ENCODE measurements at places on chromosomes 6 and 20.
A peak's percentile ranks its signal among the peaks of the same experiment; 100 is the strongest.

DNA sequence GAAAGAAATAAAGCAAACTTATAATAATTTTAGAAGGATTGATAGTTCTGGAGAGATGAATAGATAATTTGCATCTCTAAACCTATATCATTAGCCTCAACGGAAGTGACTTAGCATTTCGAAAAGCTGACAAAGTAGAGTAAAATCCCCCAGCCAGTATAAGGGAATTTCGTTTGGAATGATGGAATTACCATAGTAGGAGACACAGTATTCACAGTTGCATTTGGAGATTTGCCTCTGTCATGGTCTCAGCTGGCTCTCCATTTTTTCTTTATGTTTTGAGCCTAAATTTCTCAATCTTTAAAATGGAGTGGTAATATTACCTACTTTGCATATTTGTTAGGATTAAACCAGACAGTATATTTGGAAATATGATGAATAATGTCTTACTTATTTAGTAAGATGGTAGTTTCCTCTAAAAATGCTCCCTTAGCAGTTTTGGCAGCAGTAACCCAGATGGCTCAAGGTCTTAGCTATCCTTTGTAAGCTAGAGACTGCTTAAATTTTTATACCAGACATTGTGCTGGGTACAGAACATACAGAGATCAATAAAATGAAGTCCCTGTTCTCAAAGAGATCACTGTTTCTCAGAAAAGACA is 58.2 kb downstream of the SMAP1 start:
- DNase-seq: no peak

- DNase-seq: no peak
These were observed 87.6 kb downstream of the ZDHHC14 start for GRCh38 chr6:157468574-157468973.

GRCh38 chr6:122710908-122711635 is 68.4 kb upstream of the FABP7 start:
- DNase-seq: no peak

GRCh38 chr20:18287546-18287914 is 797 bp upstream of the ZNF133 start:
- no peak for DNase-seq

- DNase-seq: no peak
These were observed 3.0 kb upstream of the TGM2 start for GRCh38 chr20:38167851-38168760.

DNA sequence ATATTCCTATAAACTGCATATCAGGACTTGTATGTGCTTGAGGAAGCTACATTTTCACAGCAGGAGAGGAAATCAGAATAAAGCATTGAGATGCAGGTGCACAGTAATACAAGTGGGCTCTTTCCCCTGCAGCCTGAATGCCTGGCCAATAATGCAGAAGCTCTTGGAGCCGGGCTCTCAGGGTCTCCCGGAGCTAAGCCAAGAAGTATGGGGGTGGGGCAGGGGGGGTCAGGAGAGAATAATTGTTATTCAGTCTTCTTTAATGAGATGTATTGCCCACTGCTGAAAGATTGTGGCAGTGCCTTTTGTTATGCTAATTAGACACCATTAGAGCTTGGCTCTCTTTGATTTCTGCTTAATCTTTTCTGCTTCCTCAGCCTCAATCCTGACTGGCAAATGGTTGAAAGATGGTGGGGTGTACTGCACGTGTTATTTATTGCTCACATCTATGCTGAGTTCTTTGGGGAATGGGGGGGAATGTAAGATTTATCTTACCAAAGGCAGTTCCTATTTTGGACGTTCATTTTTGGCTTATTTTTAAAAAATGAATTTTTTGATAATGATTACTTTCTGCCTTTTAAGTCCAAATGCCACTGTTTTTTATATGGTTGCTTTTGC is 407.6 kb upstream of the SOX4 start:
- DNase-seq: no peak

GRCh38 chr6:141212296-141212695 is 920.4 kb upstream of the GJE1 start:
- DNase-seq: no peak

- peak; percentile 73 for DNase-seq
These were observed 11.5 kb downstream of the NFKBIL1 start for GRCh38 chr6:31558631-31559500.

GRCh38 chr6:155964544-155964943 is 508.9 kb upstream of the NOX3 start:
- DNase-seq: no peak

GRCh38 chr6:7691021-7691420 is 34.9 kb upstream of the BMP6 start:
- no peak for DNase-seq

DNA sequence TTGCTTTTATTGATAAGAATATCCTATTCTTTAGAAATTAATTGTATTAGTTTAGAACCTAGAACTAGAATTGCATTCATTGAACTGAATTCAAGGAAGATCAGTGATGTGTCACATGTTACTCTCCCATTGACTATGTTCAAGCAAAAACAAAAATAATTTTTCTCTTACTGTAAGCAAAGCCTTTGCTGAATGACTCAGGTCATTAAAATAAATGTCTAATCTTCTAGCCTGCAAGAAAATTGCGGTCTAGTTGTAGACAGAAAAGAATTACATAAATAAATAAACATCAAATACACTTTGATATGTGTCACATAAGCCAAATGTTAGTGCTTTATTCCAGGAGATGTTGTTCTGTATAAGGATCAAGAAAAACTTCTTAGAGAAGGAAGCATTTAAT is 387.9 kb downstream of the ADGRB3 start:
- no peak for DNase-seq

DNA sequence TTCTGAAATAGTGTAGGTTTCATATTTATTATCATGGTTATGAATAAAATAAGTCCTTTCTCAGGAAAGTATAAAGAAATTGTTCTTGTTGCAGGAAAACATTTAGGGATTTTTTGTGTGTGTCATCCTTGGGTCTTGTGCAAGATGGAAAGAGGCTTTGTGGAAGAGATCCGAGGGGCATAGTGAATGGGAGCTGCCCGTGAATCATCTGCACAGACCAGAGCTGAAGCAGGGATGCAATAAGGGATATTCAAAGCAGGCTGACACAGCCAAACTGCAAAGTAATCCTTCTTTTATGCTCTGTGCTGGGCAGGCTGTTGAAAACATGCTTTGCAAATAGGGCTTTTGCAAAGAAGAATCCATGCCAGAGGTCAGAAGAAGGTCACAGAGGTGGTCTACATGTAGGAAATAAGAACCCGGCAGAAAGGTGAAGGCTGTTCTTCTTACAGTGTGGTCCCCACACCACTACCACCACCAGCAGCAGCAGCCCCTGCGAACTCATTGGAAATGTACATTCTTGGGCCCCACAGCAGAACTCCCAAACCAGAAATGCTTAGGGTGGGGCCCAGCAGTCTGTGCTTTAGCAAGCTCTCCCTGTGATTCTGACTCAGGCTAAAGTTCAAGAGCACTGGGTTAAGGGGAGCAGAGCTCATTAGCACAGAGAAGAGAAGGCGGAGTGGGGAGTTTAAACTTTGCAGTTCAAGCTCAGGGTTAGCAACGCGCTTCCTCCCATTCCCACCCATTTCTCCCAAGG is 237.6 kb downstream of the QKI start:
- DNase-seq: no peak

DNA sequence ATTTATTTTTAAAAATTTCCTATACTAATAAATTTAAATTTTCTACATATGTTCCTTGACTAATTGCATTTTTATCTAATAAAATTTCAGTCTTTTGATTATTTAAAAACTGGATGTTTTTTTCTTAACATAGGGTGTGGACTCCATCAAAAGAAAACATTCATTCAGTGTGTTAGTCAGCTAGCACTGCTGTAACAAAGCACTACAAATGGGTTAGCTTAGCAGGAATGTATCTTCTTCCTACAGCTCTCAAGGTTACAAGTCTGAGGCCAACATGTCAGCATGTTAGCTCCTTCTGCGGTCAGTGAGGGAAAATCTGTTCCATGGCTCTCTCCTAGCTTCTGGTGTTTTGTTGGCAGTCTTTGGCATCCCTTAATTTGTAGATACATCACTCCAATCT is 32.5 kb downstream of the FRK start:
- no peak for DNase-seq

GRCh38 chr6:144931172-144932035 is 646.3 kb downstream of the UTRN start:
- no peak for DNase-seq

DNA sequence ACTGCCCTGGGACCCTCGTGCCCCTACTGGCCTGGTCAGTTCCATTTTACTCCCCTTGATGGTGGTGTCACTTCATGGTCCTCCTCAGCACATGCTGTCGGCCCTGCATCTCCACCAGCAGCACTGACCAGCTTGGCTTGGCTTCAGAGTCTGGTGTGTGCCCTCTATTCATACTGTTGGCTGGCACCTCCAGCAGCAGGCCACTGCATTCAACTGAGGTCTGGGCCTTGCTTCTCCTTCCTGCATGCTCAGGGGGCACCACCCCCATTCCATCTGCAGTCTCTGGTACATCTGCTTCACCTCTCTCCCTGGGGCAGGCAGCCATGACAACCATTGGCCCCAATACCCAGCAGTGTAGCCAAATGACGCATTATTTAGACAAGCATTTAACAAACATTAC is 155.9 kb downstream of the SLC24A3 start:
- DNase-seq: no peak

DNA sequence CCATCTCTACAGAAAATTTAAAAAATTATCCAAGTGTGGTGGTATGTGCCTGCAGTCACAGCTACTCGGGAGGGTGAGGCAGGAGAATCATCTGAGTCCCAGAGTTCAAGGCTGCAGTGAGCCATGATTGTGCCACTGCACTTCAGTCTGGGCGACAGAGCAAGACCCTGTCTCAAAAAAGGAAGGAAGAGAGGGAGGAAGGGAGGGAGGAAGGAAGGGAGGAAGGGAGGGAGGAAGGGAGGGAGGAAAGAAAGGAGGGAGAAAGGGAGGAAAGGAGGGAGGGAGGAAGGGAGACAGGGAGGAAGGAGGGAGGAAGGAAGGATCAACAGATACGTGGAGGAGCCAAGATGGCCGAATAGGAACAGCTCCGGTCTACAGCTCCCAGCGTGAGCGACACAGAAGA is 90.1 kb downstream of the ZNF217 start:
- no peak for DNase-seq

DNA sequence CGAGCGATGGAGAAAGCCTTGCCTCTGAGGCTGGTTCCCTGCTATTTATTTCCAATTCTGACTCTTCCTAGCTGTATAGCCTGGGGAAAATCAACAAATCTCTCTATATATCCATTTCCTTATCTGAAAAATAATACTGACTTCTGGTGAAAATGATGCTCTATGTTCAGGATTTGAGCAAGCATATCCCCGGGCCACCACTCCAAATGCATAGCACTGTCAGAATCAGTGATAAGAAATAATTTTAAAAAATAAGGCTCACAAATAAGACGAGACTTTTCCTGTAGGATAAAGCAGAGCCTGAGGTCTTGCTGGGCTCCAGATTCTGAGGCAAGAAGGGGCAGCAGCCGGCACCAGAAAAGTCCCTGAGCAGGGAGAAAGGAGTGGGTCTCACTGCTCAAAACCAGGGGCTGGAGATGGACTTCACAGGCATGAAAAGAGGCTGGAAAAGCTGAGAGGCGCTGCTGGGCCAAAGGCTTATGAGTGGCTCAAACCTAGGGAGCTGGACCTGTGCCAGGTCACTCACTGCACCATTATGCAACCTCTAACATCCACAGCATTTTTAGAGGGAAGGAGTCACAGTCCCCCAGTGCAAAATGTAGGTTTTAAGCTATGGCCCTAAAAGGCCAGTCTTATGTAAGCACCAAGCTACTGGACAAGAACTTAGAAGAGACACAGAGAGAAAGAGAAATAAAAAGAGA is 48.1 kb upstream of the SLC17A4 start:
- no peak for DNase-seq

- DNase-seq: no peak
These were observed 170.8 kb upstream of the PHACTR1 start for GRCh38 chr6:12545619-12546409.

DNA sequence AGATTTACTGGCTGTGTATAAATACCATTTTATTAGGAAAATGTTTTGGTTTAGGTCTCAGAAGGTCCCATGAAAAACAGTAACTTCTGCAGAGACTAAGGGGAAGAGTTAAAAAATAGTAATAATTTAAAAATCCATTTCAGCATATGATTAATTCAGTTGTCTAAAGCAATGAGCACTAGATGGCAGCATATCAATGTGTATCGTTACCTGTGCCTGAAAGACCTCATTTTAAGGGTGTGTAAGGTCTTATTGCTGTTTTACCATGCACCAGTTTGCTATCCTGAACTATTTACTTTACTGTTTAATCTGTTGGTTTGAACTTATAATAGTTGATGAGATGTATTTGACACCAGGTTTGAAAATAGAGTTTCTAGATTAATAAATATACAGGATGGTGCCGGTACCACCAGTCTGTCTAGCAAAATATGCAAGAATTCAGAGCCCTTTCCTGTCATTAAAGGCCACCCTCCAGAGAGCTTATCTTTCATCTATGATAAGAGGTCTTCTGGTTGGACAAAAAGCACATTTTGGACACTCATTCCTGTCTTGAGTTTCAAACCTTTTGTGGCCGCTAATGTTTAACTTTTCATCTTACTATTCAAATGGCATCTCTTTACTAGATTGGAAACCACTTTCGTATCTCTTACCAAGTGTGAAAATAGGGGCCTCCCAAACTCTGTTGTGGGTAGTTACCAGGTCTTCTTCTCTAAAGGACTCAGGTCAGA is 8.9 kb upstream of the AHI1 start:
- peak; percentile 42 for DNase-seq

- peak; percentile 15 for DNase-seq
These were observed 15.5 kb upstream of the MROH8 start for GRCh38 chr20:37194621-37195417.

DNA sequence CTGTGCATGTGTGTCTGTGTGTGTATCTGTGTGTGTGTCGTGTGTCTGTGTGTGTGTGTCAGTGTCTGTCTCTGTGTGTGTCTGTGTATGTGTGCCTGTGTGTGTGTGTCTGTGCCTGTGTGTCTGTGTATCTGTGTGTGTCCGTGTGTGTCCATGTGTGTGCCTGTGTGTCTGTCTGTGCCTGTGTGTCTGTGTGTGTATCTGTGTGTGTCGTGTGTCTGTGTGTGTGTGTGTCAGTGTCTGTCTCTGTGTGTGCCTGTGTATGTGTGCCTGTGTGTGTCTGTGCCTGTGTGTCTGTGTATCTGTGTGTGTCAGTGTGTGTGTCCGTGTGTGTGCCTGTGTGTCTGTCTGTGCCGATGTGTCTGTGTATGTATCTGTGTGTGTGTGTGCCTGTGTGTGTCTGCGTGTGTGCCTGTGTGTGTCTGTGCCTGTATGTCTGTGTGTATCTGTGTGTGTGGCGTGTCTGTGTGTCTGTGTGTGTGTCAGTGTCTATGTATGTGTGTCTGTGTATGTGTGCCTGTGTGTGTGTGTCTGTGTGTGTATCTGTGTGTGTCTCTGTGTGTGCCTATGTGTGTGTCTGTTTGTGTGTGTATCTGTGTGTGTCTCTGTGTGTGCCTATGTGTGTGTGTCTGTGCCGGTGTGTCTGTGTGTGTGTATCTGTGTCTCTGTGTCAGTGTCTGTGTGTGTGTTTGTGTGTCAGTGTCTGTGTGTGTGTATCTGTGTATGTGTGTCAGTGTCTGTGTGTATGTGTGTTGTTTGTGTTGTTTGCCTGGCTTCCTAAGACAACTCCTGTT is 11.6 kb downstream of the SNPH start:
- no peak for DNase-seq

- DNase-seq: no peak
These were observed 145.4 kb downstream of the TTLL2 start for GRCh38 chr6:167470101-167470835.

Measured in T-helper 2 cell treated with Interferon-gamma antibody and Interleukin-4, amounts not matched to agents 5 μg/mL and 100 μg/mL, for 36 hours (primary cell).